ENCODE measurements at places on chromosomes 5 and 9. TPM values are rescaled to one million over a fixed set of nuclear protein-coding genes. Genes with fewer than 3 reads are reported as not detected.

GRCh38 chr9:13707612-13708576 lies 428.4 kb upstream of the MPDZ start:
- DNase-seq: no peak

Gene RCL1
- 4.7 TPM for total RNA-seq

Gene PPWD1
- total RNA-seq: 21.9 TPM

- no peak for DNase-seq
Measured at GRCh38 chr5:165497707-165498106, 1992.3 kb downstream of the MAT2B start.

DNA sequence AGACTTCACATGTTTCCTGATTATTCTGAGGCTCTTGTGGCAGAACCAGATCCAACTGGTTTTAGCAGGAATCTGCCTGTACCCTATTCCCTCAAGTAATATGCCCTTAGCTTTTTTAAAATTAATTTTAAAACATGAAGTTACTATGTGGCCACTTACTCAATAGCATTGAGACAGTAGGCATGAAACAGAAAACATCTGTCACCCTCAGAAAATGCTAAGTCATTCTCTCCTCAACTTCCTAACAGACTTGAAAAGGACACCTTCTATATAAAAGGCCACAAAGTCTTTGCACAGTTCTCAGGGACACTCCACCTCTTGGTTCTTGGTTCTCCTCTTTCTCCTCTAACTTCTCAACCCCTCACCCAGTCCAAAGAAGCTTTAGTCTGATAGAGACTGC lies 277.8 kb downstream of the RAB3C start:
- DNase-seq: no peak

- peak; percentile 94 for DNase-seq
Measured at GRCh38 chr5:123036391-123037103, at the start of gene PPIC. PPIC (minus strand) TSS chr5:123036725; CDS start chr5:123036625, 100 bp downstream.

GRCh38 chr5:64693636-64694035 lies 3.3 kb downstream of the SHISAL2B start:
- no peak for DNase-seq

Gene OGN
- 8.1 TPM for total RNA-seq

DNA sequence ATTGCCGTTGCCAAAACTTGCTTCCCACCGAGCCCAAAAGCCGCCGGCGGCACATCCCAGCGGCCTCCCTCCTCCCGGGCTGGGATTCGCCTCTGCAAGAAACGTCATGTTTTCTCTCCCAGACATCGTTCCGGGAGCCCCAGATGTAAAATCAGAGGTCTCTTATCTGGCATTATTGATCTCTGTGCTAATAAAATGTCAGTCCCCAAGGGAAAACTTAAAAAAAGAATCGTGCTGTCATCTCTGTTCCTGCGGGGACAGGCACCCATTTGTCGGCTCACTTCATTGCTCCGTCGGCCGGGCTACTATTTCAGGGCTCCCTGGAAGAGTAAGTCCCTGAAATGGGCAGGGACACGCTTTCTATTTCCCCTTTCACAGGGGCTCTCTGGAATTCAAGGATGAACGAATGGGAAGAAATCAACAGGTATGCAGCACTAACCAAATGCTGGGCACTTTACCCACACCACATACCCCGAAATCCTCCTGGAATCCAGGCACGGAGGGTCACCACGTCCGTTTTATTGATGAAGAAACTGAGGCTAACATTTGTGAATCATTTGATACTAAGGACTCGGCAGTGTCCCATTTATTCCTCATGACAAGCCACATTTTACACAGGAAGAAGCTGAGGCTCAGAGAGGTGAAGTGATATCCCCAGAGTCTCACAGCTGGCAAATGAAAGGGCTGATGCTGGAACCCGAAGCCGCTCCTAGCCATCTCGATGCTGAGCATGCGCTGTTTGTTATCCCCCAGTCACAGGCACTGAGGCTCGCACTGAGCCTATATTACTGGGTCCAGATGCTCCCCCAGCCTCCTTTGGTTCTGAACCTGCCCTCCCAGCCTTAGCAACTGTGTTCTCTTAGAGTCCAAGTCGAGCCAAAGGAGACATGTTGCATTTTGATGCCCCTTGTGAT lies 35.7 kb upstream of the MSX2 start:
- DNase-seq: no peak

GRCh38 chr9:105128908-105129600 lies 115.4 kb upstream of the SLC44A1 start:
- DNase-seq: no peak

Gene SLC6A19
- not detected for total RNA-seq

DNA sequence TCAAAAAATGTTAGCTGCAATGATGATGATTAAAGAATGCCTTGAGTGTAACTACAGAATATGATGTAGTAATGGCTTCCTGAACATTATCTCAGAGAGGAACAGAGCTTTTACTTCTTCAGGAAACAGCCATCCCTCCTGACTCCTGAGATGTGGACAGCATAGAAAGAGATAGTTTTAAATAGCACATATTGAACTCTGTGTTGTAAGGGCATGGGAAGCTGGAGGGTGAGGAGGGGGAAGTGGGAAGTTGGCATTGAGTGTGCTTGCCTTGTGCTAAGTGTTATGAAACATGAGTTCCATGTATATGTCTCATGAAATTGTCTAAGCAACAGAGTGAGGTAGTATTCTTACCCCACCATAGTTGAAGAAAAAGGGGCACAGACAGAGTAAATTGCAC lies 161.5 kb upstream of the SLC28A3 start:
- no peak for DNase-seq

- no peak for DNase-seq
Measured at GRCh38 chr9:9536523-9536922, 1076.3 kb downstream of the PTPRD start.

GRCh38 chr5:55919625-55920024 lies 68.5 kb downstream of the IL31RA start:
- no peak for DNase-seq

DNA sequence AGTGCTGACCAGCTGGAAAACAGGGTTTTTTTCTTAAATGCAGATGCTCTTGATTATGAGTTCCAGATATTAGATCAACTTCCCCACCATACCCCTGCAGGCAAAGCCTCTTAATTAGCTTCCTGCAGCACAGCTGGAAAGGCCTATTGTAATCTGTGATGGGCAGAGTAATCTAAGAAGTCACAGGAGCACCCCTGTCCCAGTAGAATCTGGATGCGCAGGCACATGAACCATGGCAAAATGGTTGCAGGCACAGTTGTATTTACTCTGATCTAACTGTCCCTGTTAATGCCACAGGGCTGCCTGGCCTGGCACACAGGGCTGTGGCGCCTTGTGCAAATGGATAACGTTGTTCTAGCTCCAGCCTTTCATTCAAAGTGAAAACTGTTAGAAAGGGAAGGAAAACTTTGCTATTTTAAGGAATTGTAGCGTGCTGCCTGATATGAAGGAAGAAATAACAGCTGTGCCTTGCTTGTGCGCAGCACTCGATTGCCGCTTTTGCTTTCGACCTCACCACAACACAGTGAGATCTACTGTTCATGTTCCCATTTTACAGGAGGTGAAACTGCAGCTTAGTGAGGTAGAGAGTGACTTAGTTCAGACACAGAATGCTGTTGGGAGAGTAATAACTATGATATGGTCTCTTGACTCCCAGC lies 2.3 kb downstream of the TGFBI start:
- peak; percentile 36 for DNase-seq

DNA sequence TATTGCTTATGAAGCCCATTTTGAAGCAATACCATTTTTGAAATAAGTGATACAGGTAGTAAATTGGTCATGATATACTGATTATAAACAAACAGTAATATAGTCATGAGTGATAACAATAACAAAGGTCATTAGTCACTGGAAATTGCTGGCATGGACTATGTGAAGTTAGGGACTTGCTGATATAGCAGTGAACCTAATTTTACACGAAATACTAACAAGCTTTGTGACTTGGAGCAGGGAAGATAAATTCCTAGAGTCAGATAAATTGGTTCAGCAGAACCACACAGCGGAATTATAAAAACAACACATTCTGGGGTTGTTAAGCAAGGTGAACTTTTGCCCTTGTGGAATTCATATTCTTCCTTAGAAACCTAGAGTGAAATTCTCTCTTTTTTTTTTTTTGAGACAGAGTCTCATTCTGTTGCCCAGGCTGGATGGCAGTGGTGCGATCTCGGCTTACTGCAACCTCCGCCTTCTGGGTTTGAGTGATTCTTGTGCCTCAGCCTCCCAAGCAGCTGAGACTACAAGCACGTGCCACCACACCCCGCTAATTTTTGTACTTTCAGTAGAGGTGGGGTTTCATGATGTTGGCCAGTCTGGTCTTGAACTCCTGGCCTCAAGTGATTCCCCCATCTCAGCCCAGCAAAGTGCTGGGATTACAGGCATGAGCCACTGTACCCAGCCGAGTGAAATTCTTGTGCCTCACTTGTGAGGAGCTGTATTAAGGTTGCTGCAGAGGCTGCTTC lies 6.0 kb downstream of the UGCG start:
- DNase-seq: no peak

Gene OR13C3
- not detected for total RNA-seq

Gene NPR3
- 16.3 TPM for total RNA-seq

Gene TMEM215
- total RNA-seq: not detected

DNA sequence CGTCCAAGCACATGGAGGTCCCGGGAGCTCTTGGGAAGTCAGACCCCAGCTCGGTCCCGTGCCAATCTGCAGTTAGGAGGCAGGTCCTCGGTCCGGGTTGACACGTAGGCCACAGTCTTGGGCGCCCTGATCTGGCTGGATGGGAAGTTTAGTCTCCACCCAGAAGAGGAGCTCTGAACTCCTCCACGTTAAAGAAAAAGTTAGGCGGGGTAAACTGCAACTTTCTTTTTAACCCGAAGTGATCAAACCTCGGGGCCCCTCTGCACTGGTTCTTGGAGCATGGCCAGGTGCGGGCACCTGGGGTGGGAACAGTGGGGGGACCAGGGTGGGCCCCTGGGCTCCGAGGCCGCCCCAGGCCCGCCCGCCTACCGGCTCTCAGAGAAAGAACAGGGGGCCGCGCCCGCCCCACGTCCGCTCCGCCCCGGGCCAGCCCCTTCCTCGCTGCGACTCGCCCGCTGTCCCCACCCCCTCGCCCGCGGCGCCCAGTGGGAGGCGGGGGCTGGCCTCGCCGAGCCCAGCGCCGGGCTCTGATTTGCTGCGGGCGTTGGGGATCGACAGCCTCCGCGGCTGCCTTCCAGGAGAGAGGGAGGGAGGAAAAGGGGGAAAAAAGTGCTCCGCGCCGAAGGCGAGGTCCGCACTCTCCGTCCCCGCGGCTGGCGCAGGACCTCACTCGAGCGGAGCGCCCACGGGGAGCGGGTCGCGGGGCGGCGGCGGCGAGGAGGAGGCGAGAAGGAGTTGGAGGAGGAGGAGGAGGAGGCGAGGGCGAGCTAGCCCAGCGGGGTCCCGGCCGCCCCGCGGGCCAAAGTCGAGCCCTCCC lies at the start of gene COL5A1:
TSS of gene COL5A1 (plus strand) at position 631 of the 817 bp plus-strand sequence. CDS start 385 bp downstream, outside the sequence.
- DNase-seq: peak; percentile 95

Gene DAP
- total RNA-seq: 16.9 TPM

- DNase-seq: no peak
Measured at GRCh38 chr9:69132361-69132760, 41.7 kb upstream of the TJP2 start.

DNA sequence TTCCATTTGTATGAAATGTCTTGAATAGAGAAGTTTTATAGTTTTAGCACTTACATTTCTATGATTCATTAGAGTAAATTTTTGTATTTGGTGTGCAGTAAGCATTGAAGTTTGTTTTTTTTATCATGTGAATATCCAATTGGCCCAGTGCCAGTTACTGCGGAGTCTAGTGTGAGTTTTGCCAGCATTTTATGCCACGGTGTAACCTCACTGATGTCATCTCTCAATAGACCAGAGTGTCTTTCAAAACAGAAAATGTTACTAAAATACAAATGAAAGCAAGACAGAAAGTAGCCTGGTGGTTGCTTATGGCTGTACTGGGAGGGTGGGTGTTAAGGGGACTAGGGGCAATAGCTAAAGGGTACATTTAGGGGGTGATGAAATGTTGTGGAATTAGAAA lies 62.8 kb downstream of the IPPK start:
- DNase-seq: no peak

DNA sequence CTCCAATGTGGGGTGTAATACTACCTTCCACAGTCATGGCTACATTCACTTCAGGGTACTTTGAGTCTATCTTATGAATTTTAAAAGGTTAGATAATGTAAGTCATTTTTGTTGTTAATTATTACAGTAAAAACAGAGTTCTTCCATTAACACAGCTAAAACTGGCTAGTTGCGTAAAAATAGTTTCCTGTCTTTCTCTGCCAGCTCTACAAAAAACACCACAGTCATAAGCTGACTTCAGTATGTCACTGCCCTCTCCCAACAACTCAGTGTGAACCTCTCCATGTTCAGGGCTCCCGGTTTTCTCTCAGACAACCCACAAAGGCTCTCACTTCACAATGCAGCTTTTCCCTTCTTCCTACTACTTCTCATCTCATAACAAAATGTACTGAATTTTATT lies 84.8 kb upstream of the ITGA1 start:
- DNase-seq: no peak

DNA sequence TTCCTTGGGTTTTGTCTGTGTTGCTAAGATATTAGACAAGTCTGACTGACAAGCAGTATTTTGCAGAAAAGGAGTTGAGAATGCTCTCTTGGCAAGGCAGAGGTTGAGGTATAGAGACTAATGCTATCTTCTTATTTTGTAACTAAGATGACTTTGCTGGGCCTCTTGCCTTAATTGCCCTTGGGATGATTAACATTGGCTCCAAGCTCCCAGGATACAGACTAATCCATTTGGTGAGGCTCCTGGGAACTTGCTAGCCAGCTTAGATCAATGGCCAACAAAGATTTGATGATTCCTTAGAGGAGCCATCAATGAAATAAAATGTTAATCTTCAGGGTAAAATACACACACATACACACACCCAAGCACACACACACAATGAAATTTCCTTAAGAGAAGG lies 28.7 kb upstream of the AP3B1 start:
- no peak for DNase-seq

- DNase-seq: no peak
Measured at GRCh38 chr9:130616451-130616850, 37.1 kb downstream of the FUBP3 start.

Gene CBY3
- total RNA-seq: not detected

- DNase-seq: no peak
Measured at GRCh38 chr5:74992791-74993190, 59.6 kb downstream of the GCNT4 start.

Gene RAPGEF6
- total RNA-seq: 7.8 TPM

Gene SLC34A3
- total RNA-seq: not detected

- no peak for DNase-seq
Measured at GRCh38 chr5:13566871-13567339, 377.6 kb downstream of the DNAH5 start.

GRCh38 chr9:40926404-40927259 lies 201.8 kb downstream of the FOXD4L6 start:
- DNase-seq: no peak

Gene FOXD4
- total RNA-seq: 0.12 TPM

DNA sequence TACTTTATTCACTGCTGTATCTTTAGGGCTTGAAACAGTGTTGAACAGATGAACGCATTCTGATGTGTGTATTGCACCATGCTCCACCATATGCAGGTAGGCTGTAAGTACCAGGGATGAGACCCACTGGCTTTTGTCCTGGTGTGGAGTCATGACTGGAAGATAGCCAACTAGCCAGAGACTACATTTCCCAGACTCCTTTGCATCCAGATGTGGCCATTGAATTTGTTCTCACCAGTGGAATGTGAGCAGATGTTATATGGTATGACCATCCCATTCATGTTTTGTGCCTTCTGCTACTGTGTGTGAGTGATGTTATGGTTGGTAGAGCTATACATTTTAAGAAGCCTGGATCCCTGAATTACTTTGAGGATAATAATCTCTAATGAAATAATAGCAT lies 7.4 kb upstream of the FBXL7 start:
- DNase-seq: no peak

Data from left ventricle myocardium superior (tissue), 1 donor.